Upper lobe of right lung (tissue), 1 donor: ENCODE measurements at places on chromosomes 6 and 20. TPM values are rescaled to one million over a fixed set of nuclear protein-coding genes. Genes with fewer than 3 reads are reported as not detected.

GABRR1 gene
- total RNA-seq, result not detected

SFTA2 gene
- total RNA-seq, result 369 TPM

CLPSL2 gene
- not detected for total RNA-seq

C6orf15 gene
- total RNA-seq, result not detected

KCTD20 gene
- 37.6 TPM for total RNA-seq

AKAP12 gene
- 40.8 TPM for total RNA-seq

NINL gene
- 13.2 TPM for total RNA-seq

RHAG gene
- total RNA-seq, result not detected

TXNDC5 gene
- total RNA-seq, result 107 TPM

IRAK1BP1 gene
- total RNA-seq, result 4.3 TPM

POU5F1 gene
- total RNA-seq, result 2.8 TPM
